ENCODE measurements at places on chromosomes 12 and 14.

GRCh38 chr12:112906712-112907414 is at the start of gene OAS1:
Gene OAS1, plus strand, starts transcription at chr12:112906962. Its CDS starts 78 bp downstream, at chr12:112907040.
- H3K27ac ChIP-seq: peak within 1 kb of the TSS; percentile 2
- no peak for DNase-seq
- H3K4me1 ChIP-seq: peaks cover 8% of the 10 kb centered on the region
- peaks cover 3% of the 10 kb centered on the region for H3K36me3 ChIP-seq
- H3K27me3 ChIP-seq: peaks cover 44% of the 10 kb centered on the region
- H3K4me3 ChIP-seq: no peak within 1 kb of the TSS

- H3K36me3 ChIP-seq: no peaks in the 10 kb centered on the region
- no peak for DNase-seq
- H3K4me1 ChIP-seq: peaks cover 15% of the 10 kb centered on the region
Measured at GRCh38 chr12:3750616-3751015, 2.3 kb downstream of the CRACR2A start.

GRCh38 chr14:35405304-35405996 is 901 bp upstream of the NFKBIA start:
- no peak overlapping the region for H3K27ac ChIP-seq
- peaks cover 22% of the 10 kb centered on the region for H3K4me1 ChIP-seq
- no peaks in the 10 kb centered on the region for H3K36me3 ChIP-seq
- H3K27me3 ChIP-seq: no peaks in the 10 kb centered on the region
- peak overlapping the region; percentile 97 for H3K4me3 ChIP-seq

GRCh38 chr14:104657563-104658324 is 31.7 kb upstream of the INF2 start:
- no peak overlapping the region for H3K4me3 ChIP-seq
- H3K27ac ChIP-seq: no peak overlapping the region
- no peak for DNase-seq
- H3K4me1 ChIP-seq: peaks cover 25% of the 10 kb centered on the region
- H3K27me3 ChIP-seq: no peaks in the 10 kb centered on the region

DNA sequence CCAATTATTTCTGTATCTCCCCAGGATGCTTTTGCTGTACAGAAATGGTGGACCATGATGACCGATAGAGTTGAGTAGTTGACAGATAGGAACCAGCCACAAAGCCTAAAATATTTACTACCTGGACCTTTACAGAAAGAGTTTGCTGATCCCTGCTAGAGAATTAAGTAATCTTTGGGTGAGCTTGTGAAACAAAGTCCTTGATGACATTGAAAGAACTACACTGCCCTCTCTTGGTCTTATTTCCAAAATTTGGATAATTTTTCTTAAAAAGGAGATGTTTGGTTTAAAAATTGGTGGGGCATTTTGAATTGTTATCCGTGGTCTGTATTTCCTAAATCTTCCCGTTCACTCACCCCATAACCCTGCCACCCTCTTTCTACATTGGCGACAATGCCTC is 13.7 kb upstream of the TCTN1 start:
- DNase-seq: no peak
- no peak overlapping the region for H3K27ac ChIP-seq
- no peak overlapping the region for H3K4me3 ChIP-seq
- no peaks in the 10 kb centered on the region for H3K4me1 ChIP-seq
- no peaks in the 10 kb centered on the region for H3K27me3 ChIP-seq
- no peaks in the 10 kb centered on the region for H3K36me3 ChIP-seq

GRCh38 chr12:108884116-108885012 is 4.5 kb downstream of the DAO start:
- no peak overlapping the region for H3K4me3 ChIP-seq
- no peaks in the 10 kb centered on the region for H3K27me3 ChIP-seq
- no peaks in the 10 kb centered on the region for H3K4me1 ChIP-seq
- no peaks in the 10 kb centered on the region for H3K36me3 ChIP-seq
- DNase-seq: peak; percentile 51

- H3K27me3 ChIP-seq: no peaks in the 10 kb centered on the region
- H3K27ac ChIP-seq: no peak overlapping the region
- H3K4me1 ChIP-seq: no peaks in the 10 kb centered on the region
- no peak overlapping the region for H3K4me3 ChIP-seq
Measured at GRCh38 chr14:34857689-34858449, 17.3 kb downstream of the BAZ1A start.

GRCh38 chr14:35750202-35750904 is 58.7 kb downstream of the RALGAPA1 start:
- H3K4me3 ChIP-seq: no peak overlapping the region
- H3K4me1 ChIP-seq: peaks cover 3% of the 10 kb centered on the region
- DNase-seq: no peak
- peaks cover 18% of the 10 kb centered on the region for H3K36me3 ChIP-seq

DNA sequence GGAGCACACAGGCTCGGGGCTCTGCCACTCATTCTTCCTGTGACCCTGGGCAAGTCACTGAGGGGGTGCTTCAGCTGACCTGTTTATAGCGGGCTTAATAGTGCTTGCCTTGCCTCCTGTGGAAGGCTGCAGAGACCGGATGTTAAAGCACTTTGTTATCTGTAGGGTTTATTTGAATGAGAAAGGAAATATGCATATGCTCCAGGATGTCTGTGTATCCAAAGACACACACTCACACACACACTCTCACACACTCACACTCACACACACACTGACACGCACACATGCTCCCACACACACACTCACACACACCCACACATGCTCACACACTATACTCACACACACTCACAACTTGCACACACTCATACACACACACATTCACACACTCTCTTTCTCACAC is 56.1 kb upstream of the DDX11 start:
- no peak for DNase-seq
- peaks cover 5% of the 10 kb centered on the region for H3K36me3 ChIP-seq
- H3K27me3 ChIP-seq: no peaks in the 10 kb centered on the region
- no peak overlapping the region for H3K27ac ChIP-seq
- H3K4me1 ChIP-seq: peaks cover 15% of the 10 kb centered on the region
- H3K4me3 ChIP-seq: no peak overlapping the region

DNA sequence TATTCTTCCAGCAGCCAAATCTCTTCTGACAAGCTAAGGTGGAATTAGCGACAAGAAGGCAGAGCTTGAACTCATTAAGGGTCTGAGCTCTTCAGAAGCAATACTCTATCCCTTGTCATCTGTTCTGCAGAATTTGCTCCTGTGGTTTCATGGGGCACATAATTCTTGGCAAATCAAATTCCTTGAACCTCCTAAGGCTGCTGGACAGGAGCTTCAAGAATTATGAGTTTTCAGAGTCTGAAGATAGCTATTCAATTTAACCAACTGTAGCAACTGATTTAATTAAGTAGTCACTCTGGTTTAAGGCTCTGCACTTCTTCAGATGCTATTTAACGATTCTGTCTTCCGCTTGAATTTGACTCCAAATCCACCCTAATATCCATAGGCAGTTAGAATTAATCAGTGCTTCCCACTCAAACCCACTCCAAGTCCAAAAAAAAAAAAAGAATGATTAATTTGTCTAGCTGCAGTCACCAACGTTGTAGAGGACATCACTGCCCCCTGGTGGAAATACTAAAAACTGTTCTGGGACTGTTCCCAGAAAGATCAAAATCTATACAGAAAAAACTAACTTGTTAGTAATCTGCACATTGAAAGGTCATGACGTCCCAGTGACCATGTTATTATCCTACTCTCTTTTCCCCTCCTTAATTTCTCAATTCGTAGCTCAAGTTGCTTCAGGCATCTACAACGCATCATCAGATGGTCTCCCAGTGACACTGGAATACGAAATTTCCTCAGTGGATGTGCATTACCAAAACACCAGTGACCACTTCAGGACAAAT is 169.9 kb downstream of the KIF21A start:
- peak; percentile 40 for DNase-seq
- no peaks in the 10 kb centered on the region for H3K36me3 ChIP-seq
- H3K27me3 ChIP-seq: no peaks in the 10 kb centered on the region
- no peaks in the 10 kb centered on the region for H3K4me1 ChIP-seq
- no peak overlapping the region for H3K4me3 ChIP-seq

DNA sequence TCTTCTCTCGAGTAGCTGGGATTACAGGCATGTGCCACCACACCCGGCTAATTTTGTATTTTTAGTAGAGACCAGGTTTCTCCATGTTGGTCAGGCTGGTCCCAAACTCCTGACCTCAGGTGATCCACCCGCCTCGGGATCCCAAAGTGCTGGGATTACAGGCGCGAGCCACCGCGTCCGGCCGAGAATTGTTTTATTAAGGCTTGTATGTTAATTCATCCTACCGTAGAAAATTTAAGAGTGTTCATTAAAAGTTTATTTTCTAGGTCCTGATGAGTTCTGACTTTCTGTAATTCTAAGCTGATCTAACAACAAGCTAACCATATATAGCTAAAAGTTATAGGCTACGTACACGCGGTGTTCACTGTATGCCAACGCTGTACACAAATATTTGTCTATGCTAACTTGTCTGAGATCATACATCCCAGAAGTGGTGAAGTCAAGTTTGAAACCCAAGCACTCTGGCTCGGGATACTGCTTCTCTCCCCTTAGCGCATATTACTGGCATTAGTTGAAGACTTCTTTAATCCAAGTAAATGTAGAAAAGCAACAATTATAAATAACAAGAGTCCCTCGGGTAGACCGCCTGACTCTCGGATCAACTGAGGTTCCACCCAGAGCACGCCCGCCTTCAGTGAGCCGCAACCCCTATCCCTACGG is 570 bp upstream of the MRPS35 start:
- DNase-seq: no peak
- peaks cover 27% of the 10 kb centered on the region for H3K4me1 ChIP-seq
- H3K27ac ChIP-seq: peak overlapping the region; percentile 55
- peak overlapping the region; percentile 93 for H3K4me3 ChIP-seq

DNA sequence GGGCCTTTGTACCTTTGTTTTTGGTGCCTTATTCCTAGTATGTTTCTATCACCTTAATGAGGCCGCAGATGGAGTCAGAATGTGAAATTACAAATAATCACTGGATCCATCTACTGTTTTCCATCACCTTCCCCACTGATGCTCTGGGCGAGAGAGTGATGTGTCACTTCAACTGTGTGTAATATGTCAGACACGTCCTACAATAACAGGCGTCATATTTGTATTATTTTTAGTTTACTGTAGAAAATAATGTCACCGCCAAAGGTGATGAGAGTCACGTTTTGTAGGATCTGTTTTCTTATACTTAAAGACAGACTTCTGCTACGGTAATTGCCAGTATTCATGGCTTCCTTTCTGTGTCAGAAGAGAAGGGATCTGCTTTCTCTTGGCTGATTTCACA is 22.4 kb upstream of the P2RX4 start:
- H3K4me3 ChIP-seq: no peak overlapping the region
- no peaks in the 10 kb centered on the region for H3K36me3 ChIP-seq
- H3K27me3 ChIP-seq: no peaks in the 10 kb centered on the region
- no peak overlapping the region for H3K27ac ChIP-seq
- no peak for DNase-seq
- no peaks in the 10 kb centered on the region for H3K4me1 ChIP-seq

GRCh38 chr12:55705782-55706402 is 1.8 kb downstream of the ITGA7 start:
- DNase-seq: no peak
- no peaks in the 10 kb centered on the region for H3K36me3 ChIP-seq
- peak overlapping the region; percentile 87 for H3K4me3 ChIP-seq
- H3K27me3 ChIP-seq: peaks cover 45% of the 10 kb centered on the region

DNA sequence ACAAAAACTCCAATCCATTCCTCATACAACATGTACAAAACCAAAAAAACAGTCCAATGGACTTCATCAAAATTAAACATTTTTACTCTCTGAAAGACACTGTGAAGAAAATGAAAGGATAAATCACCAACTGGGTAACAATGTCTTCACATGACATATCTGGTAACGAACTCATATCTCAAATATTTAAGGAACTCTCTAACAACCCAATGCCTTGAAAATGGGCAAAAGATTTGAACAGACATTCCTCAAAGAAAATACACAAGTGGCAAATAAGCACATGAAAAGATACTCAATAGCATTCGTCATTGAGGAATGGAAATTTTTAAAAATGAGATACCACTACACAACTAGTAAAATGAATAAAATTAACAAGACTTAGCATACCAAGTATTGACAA is 198.7 kb upstream of the RASSF8 start:
- no peak overlapping the region for H3K27ac ChIP-seq
- no peak overlapping the region for H3K4me3 ChIP-seq
- no peak for DNase-seq
- no peaks in the 10 kb centered on the region for H3K4me1 ChIP-seq

DNA sequence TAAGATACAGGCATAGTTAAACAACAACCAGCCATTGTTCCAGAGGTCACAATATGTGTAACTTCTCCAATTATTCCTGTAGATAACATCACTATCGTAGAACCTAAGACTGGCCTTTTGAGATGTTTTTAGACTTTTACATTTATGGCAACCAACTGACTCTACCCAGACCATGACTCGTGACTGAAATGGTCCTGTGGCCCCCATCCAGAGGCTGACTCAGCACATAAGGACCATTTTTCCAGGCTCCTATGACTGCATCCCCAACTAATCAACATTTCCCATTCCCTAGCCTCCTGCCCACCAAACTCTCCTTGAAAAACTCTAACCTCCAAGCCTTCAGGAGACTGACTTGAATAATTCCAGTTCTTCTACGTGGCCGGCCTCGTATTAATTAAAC is 52.6 kb upstream of the NID2 start:
- no peak overlapping the region for H3K4me3 ChIP-seq
- DNase-seq: no peak
- peaks cover 5% of the 10 kb centered on the region for H3K36me3 ChIP-seq
- H3K4me1 ChIP-seq: peaks cover 68% of the 10 kb centered on the region
- peaks cover 9% of the 10 kb centered on the region for H3K27me3 ChIP-seq
- H3K27ac ChIP-seq: no peak overlapping the region

- H3K4me3 ChIP-seq: no peak overlapping the region
- H3K27ac ChIP-seq: no peak overlapping the region
- peaks cover 2% of the 10 kb centered on the region for H3K4me1 ChIP-seq
- DNase-seq: no peak
- peaks cover 11% of the 10 kb centered on the region for H3K36me3 ChIP-seq
Measured at GRCh38 chr12:2970744-2971143, 11.5 kb downstream of the TEAD4 start.

GRCh38 chr12:11014234-11014633 is 8.2 kb downstream of the TAS2R19 start:
- H3K27me3 ChIP-seq: no peaks in the 10 kb centered on the region
- DNase-seq: no peak
- H3K4me1 ChIP-seq: peaks cover 3% of the 10 kb centered on the region

GRCh38 chr12:54159140-54159539 is 29.6 kb downstream of the SMUG1 start:
- peaks cover 69% of the 10 kb centered on the region for H3K27me3 ChIP-seq
- DNase-seq: peak; percentile 27
- H3K4me3 ChIP-seq: no peak overlapping the region
- H3K4me1 ChIP-seq: peaks cover 14% of the 10 kb centered on the region
- no peaks in the 10 kb centered on the region for H3K36me3 ChIP-seq

DNA sequence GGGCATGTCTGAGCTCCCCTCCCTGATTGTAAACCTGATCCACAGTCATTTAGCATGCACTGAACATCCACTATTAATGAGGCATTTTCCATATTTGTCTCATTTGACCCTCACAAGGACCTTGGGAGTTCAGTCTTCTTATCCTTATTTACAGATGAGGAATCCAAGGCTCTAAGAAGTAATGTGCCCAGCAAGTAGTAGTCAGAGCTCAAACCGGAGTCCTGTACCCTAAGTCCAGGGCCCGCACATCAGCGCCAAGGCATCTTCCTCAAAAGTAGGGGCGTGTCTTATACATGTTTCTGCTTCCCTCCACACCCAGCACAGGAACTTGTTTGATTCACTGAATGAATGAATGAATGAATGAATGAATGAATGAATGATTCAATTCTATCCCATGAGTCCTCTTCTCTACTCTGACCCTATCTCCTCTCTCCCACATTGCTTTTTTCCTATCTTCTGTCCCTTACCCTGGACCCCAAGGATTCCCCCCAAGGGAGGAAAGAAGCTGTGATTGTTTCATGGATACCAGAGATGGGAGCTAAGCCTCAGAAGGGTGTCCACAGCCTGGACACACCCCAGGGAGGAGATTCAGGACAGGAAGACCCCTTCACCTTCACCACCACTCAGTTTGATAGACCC is 21.8 kb upstream of the KRT8 start:
- no peaks in the 10 kb centered on the region for H3K36me3 ChIP-seq
- H3K27ac ChIP-seq: peak overlapping the region; percentile 20
- no peak overlapping the region for H3K4me3 ChIP-seq
- H3K4me1 ChIP-seq: peaks cover 19% of the 10 kb centered on the region
